ENCODE measurements at places on chromosomes 7 and 10.

DNA sequence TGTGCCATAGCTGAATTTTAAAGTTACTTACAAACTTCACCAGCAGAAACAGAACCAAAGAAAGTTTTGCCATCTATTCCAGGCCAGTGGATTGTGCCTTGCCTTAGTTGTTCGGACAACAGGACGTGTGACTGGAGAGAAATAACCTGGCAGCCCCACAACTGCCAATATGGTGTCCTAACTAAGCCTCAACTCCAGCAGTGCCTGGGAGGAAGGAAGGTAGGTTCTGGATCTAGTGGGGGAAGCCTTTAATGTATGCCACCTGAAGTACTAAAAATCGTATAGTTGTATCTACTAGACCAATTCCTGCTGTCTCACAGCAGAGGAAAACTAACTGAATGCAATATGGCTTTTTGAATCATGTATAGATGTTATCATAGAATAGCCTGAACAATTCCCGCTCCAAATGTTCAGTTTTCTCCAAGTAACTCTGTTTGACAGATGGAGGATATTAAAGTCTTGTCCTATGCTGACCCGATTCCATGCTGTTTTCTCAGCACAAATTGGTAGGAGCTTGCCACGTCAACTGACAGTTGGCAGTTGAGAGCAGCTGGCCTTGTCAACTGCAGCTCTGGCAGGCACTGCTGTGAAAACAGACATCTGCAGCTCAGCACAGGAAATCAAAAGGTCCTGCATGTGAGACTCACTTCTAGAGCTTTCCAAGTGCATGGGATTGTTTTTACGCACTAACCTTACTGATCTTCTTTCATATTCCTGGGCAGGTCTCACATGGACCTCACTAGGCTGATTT lies 84.5 kb upstream of the WNT16 start:
- DNase-seq: no peak

- no peak for DNase-seq
Measured at GRCh38 chr10:99318048-99318447, 11.1 kb upstream of the CNNM1 start.

DNA sequence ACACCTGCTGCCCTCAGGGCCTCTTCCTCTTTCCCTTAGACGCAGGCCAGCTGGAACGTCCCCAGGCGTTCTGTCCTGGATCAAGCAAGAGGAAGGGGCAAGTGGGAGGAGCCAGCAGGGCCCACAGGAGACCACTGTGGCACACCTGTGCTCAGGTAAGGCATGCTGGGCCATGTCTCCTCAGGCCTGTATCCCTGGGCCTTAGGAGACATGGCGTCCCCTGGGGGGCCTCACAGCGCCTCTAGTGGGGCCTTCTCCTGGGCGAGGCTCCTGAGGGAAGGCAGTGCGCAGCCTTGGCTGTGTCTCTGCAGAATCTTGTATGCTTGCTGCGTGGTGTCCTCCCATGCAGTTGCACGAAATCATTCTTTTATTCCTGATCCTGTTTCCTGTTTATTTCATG lies 31.3 kb downstream of the ZNF783 start:
- no peak for DNase-seq

DNA sequence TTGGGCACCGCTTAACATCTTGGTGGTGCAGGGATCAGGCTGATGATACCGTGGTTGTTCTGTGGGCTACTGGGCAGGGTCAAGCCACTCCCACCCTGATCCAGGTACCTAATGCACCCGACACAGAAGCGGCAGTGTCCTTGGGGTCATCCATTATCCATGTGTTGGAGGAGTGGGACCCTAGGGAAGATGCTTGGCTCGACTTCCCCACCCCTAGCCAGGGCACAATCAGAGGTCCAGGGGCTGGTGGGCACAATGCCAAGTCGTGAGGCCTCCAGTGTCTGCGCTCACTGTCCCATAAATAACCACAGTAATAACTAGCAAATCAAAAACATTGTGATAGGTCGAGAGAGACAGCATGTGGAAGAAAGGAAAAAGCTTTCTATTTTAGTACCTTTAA lies 37.7 kb downstream of the HTRA1 start:
- DNase-seq: no peak

DNA sequence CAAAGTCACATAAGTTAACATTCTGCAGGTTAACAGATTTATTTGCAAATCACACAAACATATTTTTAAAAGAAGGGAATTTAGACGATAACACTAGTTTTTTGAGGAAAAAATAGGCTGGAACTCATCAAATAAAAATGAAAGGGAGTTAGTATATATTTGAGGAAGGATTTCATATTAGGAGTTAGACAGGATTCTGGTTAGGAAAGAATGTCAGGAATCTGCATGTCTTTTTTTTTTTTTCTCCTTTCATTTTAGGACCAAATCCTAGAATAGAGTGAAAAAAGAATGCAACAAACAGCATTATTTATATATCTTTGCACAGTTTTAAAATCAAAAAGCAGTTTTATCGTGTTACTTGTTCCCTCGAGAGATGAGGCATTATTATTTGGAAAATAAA lies 8.9 kb upstream of the TRDMT1 start:
- DNase-seq: no peak

GRCh38 chr7:118478931-118479330 lies 254.4 kb downstream of the ANKRD7 start:
- no peak for DNase-seq

- DNase-seq: no peak
Measured at GRCh38 chr7:23603632-23604295, 6.6 kb downstream of the CCDC126 start.

DNA sequence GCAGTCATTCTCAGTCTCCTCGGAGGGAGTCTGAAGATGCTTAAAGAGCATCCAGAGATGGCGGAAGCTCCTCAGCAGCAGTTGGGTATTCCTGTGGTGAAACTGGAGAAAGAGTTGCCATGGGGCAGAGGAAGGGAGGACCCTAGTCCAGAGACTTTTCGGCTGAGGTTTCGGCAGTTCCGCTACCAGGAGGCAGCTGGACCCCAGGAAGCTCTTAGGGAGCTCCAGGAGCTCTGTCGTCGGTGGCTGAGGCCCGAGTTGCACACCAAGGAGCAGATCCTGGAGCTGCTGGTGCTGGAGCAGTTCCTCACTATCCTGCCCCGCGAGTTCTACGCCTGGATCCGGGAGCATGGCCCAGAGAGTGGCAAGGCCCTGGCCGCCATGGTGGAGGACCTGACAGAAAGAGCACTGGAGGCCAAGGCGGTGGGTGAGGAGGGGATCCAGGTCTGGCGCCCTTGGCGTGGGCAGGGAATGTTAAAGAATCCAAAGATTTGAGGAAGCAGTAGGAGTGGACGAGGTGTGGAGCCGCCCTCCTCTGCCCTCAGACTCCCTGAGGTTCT lies 2.9 kb downstream of the ZSCAN25 start:
- no peak for DNase-seq

DNA sequence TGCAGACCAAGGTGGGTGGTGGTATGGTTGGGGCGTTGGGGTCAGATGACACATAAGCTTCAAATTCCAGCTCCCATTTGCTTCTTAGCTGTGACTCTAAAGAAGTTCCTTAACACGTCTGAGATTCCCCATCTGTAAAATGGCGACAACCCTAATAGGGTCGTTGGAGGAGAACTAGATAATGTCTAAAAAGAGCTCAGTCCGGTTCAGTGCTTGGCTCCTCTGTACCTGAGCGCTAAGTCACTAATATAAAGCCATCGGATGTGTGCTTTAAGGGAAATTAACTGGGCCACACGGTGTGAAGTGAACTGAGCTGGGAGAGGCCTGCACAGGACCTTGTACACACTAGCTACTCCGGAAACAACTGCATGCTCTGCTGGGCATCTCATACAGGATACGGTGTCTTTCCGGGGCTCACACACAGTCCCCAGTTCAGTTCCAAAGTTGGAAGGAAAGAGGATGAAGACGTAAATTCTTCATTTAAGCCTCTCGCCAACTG lies 476 bp upstream of the ZFYVE27 start:
- no peak for DNase-seq

DNA sequence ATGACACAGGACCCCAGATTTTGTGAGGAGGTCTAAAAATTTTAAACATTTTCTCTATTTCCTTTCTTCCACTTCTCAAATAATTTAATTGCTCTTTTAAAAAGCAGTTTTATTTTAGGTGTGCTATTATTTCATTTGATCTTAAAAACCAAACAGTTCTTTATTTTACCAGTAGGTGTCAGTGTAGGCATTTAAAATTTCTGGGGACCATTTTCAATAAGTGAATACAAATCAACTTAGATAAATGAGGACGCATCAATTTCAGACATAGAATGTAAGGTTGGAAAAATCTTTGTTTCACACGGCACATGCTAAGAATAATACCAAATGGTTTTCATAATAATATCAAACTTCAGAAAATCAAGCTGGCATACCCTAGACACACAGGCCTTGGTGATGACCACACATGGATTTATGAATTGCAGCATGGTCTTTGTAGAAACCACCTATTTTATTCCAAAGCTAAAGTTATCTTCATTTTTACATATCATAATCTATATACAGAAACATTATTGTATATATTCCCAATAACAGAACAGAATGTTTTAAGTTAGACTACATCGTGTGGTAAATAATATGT lies 127.6 kb upstream of the SLC26A5 start:
- DNase-seq: peak; percentile 2

DNA sequence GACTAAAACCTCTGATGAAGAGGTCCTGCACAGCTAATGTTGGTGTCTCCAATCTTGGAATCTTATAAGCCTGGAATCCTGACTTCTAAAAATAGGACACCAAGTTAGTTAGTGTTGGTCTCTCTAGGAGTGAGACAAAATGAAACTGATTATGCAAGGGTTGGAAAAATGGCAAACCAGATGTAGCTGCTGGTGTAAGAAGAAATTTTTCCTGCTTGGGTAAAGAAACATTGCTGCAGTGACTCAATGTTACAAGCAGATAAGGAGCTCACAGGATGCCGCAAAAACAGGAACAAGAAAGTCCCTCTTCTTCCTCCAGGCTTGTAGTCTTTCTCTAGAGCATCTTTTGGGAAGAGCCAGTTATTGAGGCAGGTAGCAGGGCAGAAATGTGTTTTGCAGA lies 449.0 kb downstream of the ETV1 start:
- DNase-seq: no peak
